ENCODE measurements at places on chromosomes 13 and 19.

GRCh38 chr19:15374796-15375440 lies 4.7 kb downstream of the AKAP8 start:
- DNase-seq = no peak

- no peak for DNase-seq
Measured at GRCh38 chr19:20334760-20335159, 167.7 kb downstream of the ZNF486 start.

- peak; percentile 47 for DNase-seq
Measured at GRCh38 chr13:26220575-26220974, 1.5 kb downstream of the RNF6 start.

DNA sequence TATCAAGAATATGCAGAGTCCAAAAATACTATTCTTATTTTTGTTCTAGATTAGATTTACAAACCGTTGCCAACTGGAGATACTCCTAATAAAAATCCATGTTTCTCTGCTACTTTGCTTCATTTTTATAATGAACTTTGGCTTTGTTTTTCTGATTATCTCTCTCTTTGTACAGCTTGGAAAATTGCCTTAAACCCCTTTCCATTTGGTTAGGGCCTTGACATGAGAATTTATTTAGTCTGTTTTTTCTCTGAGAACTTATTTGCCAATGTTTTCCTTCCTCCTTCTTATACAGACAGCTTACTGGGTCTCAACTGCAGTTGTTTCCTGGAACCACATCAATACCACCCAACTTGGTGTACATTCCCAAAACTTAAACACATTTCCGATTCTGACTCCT lies 555.4 kb downstream of the SLITRK6 start:
- DNase-seq = no peak

DNA sequence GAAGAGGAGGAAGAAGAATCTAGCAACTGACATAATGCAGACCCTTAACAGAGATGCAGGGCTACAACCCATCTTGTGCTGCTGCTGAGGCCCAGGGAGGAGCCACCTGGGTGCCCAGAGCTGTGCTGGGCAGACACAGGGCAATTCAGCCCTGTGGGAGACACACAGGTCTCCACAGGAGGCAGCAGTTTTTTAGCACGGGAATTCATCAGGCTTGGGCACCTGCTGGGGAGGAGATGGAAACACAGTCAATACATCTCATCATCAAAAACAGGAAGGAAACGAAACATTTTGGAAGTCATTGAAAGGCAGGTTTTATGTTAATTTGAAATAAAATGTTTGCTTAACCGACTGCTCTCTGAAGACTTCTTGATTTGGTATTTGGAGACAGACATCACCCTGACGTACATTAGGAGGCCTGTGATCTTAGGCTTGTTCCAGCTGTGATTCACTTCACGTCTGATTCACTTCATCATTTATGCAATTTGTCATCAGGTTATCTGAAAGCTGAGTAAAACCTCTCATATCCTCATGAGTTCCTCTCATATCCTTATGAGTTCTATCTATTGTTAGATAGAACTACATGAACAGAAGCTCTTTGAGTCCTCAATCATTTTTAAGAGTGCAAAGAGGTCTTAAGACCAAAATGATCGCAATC lies 77.4 kb downstream of the CYSLTR2 start:
- peak; percentile 75 for DNase-seq

DNA sequence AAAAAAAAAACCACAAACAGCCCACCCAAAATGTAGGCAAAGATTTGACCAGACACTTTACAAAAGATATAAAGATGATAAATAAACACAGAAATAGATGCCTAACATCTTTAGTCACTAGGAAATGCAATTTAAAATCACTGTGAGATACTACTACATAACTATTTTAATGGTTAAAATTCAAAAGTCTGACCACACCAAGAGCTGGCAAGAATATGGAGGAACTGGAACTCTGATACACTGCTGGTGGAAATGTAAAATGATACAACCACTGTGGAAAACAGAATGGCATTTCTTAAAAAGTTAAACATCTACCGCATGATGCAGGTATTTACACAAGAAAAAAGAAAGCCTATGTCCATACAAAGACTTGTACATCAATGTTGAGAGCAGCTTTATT lies 26.8 kb downstream of the VWA8 start:
- DNase-seq = no peak

GRCh38 chr19:47901370-47901769 lies 15.3 kb upstream of the SULT2A1 start:
- no peak for DNase-seq

All from brain microvascular endothelial cell (primary cell).